ENCODE measurements at places on chromosomes 12 and 14. TPM values are rescaled to one million over a fixed set of nuclear protein-coding genes. Genes with fewer than 3 reads are reported as not detected.

Gene TPH2
- total RNA-seq = not detected

Gene PRIMA1
- 5.0 TPM for total RNA-seq

Gene IL26
- not detected for total RNA-seq

Gene PLEKHH1
- 35.6 TPM for total RNA-seq

Gene KICS2
- total RNA-seq = 6.8 TPM

Gene EEA1
- 30.0 TPM for total RNA-seq

Gene VRTN
- 0.32 TPM for total RNA-seq

Gene ATG14
- 9.1 TPM for total RNA-seq

Gene ASCL1
- total RNA-seq = not detected

Gene PLEKHG7
- total RNA-seq = 0.29 TPM

Gene MAP3K9
- 9.9 TPM for total RNA-seq

Gene GPR68
- 1.6 TPM for total RNA-seq

Gene TRPV4
- total RNA-seq = 2.1 TPM

Gene RERG
- total RNA-seq = 5.9 TPM

DNA sequence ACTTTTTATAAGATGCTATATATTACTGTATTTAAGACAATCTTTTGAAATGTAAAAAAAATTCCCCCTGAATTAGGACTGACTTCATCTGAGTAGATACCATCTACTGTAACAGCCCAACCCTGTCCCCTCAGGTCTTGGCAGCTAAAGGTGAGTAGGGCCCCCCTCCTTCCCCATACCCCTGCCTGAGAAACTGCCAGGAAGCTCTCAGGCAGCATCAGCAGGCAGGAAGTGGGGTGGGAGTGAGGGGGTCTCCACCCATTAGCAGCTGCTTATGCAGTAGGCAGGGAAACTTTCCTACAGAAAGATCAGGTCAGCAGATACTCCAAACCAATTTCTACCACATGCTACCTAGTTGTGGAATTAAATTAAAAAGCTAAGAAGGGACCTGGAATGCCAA lies 62.5 kb downstream of the PAX9 start:
- no peak for DNase-seq

DNA sequence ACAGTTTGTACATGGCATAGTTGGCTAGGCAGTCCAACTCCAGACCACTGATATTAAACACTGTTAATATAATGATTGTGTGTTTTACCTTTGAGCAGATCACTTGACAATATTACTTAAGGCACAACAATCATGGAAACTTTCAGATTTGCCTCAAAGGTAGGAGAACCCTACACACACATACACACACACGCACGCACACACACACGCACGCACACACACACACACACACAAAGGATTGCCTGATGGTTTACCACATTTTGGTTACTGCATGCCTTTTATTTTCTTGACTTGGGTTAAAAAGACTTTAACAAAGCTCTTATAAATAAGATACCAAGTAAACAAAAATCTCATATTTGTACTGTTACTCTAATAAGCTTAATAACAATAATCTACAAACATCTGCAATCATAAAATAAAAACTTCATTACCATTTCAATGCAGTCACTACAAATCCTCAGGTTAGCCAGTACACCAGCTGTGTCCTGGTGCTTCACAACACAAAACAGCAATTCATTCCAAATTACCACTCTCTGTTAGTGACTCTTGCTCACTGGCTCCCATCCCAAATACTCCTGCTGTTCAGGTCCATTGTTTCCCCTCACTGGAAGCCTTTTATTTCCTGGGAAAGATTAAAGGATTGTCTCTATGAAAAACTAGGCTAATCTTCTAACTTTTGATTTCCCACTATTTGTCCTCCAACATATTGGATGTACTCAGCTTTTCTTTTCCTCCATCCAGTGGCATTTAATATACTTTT lies 175.2 kb upstream of the ATP2B1 start:
- no peak for DNase-seq

GRCh38 chr14:90514015-90514398 lies 117.2 kb downstream of the CALM1 start:
- no peak for DNase-seq

- DNase-seq = no peak
These were observed 263 bp downstream of the RCOR1 start for GRCh38 chr14:102592763-102593060.

DNA sequence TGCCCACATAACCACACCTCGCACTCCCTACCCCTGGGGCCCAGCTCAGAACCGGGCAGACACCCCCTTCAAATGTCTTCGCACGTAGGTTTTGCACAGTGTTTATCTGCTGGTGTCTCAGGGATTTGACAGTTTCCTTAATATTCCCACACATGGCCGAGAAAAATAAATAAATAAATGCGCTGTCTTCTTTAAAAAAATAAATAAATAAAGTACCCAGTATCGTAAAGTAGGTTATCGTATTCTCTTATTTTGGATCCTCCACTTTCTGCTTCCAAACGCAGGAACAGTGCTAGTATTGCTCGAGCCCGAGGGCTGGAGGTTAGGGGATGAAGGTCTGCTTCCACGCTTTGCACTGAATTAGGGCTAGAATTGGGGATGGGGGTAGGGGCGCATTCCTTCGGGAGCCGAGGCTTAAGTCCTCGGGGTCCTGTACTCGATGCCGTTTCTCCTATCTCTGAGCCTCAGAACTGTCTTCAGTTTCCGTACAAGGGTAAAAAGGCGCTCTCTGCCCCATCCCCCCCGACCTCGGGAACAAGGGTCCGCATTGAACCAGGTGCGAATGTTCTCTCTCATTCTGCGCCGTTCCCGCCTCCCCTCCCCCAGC lies 710 bp upstream of the FOS start:
- DNase-seq = no peak

GRCh38 chr14:37034410-37035285 lies 137.8 kb downstream of the SLC25A21 start:
- no peak for DNase-seq

DNA sequence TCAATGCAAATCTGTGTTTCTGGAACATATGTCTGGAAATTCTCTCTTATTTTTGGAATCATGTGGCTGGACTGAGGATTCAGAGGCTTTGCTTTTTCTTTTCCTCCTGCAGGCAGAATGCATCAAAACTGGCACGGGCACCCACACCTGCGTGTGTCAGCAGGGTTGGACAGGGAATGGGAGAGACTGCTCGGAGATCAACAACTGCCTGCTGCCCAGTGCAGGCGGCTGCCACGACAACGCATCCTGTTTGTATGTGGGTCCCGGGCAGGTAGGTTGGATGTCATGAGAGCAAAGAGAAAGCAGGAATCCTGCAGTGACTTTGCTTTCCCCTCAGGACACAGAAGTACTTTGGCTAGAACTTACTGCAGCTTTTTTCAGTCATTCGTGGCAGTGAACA lies 90.3 kb downstream of the STAB2 start:
- peak; percentile 36 for DNase-seq

- DNase-seq = peak; percentile 21
These were observed 239.7 kb upstream of the RGS6 start for GRCh38 chr14:71692496-71692895.

DNA sequence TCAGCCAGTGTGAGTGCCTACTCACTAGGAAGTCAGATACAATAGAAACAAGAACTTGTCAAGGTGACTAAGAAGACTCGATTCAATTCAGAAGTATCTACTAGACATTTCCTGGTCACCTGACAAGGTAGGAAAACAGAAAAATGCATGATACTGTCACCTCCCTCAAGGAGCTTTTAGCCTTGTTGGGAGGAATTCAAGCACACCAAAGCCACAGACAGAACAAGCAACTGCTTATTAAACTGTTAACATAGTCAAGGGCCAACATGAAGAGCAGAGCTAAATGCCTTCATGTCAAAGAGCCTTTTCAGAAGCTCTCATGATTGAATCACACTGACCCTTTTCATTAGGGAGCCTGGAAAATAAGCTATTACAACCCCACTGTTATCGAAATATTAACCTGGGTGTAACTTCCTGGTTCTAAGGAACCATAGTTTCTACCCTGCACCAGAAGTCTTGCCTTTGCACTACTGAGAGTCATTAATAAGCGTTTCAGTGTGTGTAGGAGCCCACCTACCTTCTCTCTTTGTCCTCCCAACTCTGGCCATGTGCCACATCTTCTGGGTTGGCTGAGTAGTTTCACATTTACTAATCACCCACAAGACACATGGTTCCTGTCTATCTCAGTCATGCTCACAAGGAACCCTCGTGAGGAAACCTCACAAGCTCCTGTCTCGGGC lies 31.0 kb upstream of the LGALS3 start:
- peak; percentile 57 for DNase-seq

- no peak for DNase-seq
These were observed 43.4 kb downstream of the SMIM41 start for GRCh38 chr12:52122904-52123303.

DNA sequence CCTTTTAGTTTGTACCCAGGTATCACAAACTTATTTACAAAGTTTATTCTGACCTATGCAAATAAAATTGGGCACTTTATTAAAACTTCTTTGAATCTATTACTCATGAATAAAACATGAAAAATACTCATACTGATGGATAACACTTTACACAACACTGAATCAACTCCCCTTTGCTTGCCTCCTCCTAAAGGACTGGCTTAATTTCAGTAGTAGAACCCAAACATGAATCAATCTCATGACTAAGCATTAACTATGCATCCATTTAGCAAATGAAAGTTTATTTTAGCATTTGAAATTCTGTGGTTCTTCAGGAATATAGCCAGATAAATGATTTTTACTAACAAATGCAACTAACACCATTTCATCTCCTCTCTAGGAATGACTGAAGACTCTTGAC lies 32.4 kb downstream of the DENND5B start:
- no peak for DNase-seq
